NCI-H146 (cell line): ENCODE measurements at places on chromosomes 4 and X.

- no peak for DNase-seq
Observed at GRCh38 chrX:54067766-54068165, 23.5 kb upstream of the PHF8 start.

GRCh38 chrX:141214196-141214595, 28.1 kb downstream of the SPANXC start:
- no peak for DNase-seq

DNA sequence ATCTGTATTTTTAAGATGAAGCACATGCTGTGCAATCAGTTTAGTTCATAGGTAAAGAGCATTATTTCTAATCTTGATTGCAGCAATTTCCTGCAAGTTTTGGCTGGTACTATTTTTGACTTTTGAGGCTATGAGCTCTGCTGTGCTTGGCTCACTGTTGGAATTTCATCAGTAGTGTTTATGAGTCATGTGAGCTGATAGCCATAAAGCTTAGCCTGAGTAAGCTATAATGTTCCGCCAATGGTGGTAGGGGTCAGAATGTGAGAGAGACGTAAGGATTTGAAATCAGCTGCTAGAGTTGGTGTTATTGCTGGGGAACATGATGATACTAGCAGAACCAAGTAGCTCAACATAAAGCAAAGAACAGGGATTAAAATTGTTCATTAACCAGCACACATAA, 590.9 kb upstream of the GNPDA2 start:
- no peak for DNase-seq

- peak; percentile 10 for DNase-seq
Observed at GRCh38 chrX:20252381-20253231, 14.1 kb downstream of the RPS6KA3 start.

DNA sequence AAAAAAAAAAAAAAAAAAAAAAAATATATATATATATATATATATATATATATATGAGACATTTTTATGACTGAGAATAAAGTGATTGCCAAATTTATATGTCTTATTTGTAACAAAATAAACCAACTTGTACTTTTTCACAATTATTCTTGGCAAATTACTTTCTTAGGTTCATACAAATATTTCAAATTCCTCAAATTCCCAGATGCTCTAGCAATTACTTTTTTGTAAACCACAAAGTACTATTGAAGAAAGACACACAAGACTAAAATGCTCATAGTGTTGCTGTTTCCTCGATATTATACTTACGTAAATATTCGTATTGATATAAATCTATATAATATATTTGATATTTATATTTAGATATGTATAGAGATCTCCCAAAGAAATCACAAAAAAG, 390.0 kb downstream of the FAT4 start:
- no peak for DNase-seq

GRCh38 chrX:25596921-25597320, 541.2 kb upstream of the MAGEB18 start:
- no peak for DNase-seq

DNA sequence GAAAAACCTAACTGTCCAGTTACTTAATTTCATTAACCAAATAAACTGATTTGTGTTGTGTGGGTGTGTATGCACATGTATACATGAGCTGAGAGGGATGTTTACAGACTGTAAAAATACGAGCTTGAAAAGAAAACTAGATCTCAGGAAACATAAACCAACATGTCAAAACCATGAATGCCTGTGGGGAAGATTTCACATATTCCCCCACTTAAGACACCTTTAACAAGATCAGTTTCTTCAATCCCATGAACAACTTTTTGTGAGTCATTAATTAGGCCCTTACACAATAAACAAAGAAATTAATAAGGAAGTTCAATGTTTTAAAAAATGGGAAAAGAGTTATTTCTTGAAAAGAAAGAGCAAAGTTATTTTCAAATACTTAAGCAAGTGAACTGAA, 170.8 kb downstream of the ZNF674 start:
- no peak for DNase-seq
